ENCODE measurements at places on chromosomes 4 and X.
A peak's percentile ranks its signal among the peaks of the same experiment; 100 is the strongest.

GRCh38 chrX:78237127-78237526, 90.3 kb downstream of the CYSLTR1 start:
- no peak for DNase-seq

DNA sequence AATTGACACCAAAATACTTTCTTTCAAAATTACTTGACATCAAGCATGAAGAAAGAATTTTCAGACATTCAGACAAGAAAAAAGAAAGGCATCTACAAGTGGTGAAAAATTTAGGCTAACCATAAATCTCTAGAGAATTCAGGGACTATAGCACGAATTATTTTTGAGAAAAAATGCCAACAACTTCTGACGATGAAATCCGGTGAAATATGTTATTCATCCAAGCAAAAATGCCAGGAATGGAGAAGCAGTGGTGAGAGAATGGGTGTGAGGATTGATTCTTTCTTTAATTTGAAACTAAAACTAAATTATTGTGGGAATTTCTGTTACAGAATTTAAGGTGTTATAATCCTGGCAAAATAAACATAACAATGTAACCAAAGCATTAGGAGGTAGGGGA, 69.4 kb upstream of the SORBS2 start:
- DNase-seq, result no peak

DNA sequence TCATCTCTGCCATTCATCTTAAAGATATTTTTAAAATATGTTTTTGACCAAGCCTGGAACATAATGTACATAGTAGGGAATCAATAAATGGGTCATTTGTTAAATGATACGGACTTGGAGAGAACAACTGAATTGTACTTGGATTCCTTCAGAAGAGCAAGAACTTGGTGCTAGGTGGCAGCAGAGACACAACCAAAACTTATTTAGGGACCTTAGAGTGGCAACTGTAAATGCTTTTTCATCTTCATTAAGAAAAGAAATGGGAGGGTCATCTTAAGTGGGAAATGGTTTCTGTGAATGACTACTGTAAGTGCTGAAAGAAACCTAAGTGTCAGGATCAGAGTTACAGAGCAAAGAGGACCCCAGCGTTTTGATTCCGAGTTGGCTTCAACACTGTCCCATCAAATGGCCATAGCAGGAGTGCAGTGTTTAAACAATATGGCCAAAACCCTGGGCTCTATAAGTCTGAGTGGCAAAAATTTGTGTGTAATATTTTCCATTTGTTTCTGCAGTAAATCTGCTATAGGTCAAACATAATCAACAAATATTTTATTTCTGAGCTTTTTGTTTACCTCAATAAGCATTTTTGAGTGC, 213.6 kb downstream of the PALLD start:
- peak; percentile 73 for DNase-seq

- no peak for DNase-seq
Observed at GRCh38 chr4:2412534-2412884, 5.9 kb downstream of the ZFYVE28 start.

- no peak for DNase-seq
Observed at GRCh38 chrX:153578200-153578835, 20.6 kb downstream of the CCNQ start.

GRCh38 chrX:132848296-132848970, 110.0 kb downstream of the HS6ST2 start:
- peak; percentile 45 for DNase-seq

DNA sequence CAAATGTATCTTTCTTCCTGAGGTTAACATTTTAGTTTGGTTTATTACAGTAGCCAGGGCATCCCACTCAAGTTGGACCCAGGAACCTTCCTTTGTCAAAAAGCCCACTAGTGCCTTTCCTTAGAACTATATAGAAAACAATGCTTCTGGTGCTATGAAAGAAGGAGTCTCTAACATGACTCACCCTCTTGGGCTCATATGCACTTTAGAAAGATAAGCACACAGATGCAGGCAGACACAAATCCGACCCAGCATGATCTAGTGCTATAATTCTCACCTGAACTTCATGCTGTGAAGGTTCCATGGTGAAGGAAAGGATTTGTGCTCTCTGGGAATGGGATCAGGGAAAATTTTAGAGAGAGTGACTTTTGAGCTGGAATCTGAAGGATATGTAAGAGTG, 289.4 kb downstream of the ANKRD50 start:
- DNase-seq, result no peak

GRCh38 chrX:24203072-24203808, 53.7 kb downstream of the ZFX start:
- DNase-seq, result no peak

DNA sequence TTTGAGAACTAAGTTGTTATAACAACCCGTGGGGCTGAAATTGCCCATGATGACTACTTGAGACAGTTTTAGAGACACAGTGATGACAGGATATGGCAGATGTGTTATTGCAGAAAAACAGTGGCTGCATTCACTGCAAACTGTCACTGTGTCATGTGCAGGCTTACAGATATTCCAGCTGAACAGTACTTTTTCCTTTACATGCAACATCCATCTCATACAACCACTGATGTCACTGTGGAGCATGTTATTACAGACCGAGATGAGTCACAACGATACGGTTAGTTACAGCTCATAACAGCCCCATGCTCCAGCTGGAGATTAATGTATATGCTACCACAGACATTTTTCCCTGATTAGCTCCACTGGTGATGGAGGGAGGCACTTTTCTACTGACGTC, 207.4 kb downstream of the TMA16 start:
- no peak for DNase-seq

DNA sequence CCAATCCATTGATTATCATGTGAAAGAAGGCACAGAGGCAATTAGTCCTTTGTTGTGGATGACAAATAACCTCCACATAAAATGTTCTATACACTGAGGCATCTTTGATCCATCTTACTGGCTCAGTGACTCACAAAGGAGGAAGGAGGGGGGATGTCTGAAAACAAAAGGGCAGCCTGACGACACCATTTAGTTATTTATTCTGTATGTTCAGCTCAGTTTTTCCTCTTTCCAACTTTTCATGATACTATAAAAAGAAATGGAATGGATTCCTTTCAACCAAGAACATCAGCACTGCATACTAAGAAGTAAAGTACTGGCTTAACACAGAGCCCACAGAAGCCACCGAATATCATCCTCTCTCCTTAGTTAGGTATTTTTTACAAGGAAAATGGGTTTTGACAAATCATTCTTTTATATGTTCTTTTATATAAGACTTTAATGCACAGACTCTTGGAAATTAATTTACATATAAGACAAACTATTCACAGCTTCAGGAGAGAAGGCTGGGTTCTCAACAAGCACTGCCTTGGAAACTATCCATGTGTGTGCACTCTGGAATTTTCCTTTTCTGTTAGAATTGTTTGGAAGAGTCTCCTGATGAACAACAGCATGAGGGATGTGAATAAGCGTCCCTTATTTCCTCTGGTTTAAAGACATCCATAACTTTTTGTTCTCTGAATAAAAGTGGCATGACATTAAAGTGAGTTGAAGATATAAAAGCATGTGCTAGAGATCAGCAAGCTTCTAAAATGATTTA, 135.6 kb downstream of the TSPAN5 start:
- peak; percentile 83 for DNase-seq

GRCh38 chrX:78650906-78651437, 8.2 kb downstream of the RTL3 start:
- DNase-seq, result peak; percentile 50

GRCh38 chr4:101418466-101418865, 71.1 kb upstream of the PPP3CA start:
- DNase-seq, result no peak
